ENCODE measurements at places on chromosomes 7 and 10.

DNA sequence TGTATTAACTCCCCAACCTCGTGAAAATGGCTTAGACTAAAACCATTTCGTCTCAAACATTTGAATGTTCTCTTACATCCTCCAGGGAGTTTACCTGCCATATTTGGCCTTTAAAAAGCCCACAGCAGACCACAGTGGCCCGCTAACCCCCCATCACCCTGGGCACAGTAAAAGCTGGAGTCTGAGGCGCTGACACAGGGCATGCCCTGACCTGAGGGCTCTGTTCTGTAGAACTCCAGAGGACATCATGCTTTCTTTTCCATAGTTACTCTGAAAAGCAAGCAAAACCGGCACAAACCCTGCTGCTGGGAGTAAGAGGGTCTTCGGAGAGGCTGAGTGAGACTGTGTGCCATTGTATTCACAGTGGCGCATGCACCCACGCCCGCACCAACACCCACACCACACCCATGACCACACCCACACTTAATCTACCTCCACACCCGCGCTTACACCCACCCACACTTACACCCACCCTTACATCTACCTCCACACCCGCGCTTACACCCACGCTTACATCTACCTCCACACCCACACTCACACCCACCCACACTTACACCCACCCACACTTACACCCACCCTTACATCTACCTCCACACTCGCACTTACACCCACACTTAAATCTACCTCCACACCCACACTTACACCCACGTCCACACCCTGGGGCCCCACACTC, 32.1 kb downstream of the LRRC27 start:
- no peak for DNase-seq

GRCh38 chr10:113060201-113061053, 110.4 kb downstream of the TCF7L2 start:
- DNase-seq: no peak

DNA sequence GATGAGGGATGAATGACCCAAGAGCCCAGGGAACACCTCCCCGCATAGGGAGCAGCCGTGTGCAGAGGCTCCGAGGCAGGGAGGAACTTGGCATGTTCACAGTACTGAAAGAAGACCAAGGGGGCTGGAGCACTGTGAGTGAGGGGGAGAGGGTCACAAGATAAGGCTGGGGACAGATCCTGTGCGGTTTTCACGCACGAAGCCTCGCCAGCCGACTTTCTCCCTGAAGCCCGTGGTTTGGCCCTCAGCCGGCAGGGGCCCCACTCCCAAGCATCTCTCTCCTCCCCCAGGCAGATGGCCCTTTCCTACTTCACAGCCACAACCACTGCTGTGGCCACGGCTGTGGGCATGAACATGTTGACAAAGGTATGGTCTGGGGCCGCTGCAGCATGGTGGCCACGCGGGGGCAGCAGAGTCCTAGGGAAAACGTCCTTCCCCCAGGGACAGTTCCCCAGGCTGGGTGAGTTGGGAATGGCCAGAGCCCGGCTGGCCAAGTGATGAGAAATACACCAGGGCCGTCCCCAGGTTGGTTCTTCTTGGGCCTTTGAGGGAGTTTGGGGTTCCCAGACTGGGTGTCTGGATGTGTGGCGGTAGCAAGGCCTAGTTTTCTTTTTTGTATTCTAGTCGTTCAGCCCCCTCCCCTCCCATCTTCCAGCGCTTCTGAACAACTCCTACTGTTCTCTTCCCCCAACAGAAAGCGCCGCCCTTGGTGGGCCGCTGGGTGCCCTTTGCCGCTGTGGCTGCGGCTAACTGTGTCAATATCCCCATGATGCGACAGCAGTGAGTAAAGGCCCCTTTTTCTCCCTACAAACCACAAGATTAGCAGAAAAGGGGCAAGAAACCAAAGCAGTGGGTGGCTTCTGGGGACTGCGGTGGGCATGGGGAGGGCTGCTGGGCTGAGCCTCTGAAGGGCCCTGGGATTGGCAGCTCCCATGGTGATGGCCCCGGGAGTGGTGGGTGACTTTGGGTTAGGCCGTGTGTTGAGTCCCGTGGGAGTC, 14.4 kb upstream of the WBP1L start:
- DNase-seq: peak; percentile 49

DNA sequence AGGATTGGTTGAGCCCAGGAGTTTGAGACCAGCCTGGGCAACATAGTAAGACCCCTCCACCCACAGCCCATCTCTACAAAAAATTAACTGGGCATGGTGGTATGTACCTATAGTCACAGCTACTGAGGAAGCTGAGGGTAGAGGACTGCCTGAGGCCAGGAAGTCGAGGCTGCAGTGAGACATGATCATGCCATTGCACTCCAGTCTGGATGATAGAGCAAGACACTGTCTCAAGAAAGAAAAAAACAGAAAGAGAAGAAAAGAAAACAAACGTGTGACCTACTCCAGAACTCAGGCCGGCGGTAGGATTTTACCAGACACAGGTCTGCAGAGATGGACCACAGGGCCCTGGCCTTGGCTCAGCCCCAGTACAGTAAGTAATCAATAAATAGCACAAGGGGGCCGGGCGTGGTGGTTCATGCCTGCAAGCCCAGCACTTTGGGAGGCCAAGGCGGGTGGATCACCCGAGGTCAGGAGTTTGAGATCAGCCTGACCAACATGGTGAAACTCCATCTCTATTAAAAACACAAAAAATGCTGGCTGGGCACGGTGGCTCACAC, 35.4 kb upstream of the TNRC18 start:
- DNase-seq: no peak

DNA sequence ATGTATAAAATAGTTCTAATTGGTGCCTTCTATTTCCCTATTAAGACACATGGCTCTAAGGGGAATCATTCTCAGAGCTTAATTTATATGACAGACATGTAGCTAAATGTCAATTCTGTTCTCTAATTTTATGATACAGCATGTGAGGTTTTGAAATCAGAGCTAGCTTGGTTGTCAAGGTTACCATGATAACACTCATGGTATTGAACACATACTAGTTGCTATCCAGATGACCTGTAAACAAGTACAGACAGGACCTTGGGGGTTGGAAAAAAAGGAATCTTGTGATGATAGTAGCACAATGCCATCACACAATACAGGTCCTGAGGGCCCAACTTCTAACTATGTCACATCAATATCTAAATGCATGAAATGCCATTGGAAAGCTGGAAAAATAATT, 49.2 kb downstream of the RHOBTB1 start:
- no peak for DNase-seq

GRCh38 chr10:96576277-96576980, 10.4 kb downstream of the TM9SF3 start:
- DNase-seq: no peak

DNA sequence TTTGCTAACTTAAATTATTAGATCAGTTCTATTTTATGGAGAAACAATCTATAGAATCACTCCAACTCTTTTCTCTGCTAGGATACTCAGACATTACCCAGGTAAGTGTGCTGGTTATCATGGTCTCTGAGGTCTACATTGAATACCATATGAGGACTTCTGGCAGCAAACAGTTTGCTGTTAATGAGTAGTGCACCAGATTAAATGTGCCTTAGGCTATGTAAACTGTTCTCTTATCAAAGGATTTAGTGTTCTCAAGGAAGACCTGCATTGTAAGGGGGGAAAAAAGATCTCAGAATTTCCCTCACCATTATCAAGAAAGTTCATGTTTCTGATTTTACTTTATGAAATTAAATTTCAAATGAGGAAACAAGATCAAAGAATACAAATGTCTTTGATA, 107.5 kb downstream of the ITGB8 start:
- DNase-seq: no peak

DNA sequence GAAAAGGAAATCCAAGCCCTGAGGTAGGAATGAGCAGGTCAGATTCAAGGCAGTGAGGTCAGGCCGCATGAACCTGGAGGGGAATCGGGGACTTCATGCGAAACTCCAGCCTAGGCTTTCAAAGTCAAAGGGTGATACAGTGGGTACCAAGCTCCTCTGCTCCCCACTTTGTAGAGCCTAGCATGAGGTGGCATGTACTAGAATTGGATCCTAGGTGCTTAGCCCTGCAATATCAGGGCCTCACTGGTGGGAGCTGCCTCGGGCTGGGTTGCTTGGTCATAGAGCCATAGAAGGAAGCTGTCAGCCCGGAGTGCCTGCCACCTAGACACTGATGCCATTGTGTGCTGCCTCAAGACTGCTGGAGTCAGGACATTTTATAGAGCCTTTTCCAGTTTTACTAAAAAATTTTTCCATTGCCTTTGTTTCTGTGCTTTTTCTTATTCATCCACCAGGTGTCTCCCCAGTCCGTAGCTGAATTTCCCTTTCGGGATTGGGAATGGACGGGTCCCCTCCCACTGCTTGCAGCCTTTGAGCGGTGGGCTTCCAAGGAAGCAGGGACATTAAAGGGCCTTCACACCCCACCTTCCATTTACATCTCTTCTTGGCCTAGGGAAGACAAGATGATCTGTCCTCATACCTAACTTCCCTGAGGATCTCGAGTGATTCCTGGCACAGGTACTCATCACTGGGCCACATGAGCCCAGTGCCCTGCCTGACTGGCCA, 5.5 kb upstream of the LZTS2 start:
- DNase-seq: no peak

DNA sequence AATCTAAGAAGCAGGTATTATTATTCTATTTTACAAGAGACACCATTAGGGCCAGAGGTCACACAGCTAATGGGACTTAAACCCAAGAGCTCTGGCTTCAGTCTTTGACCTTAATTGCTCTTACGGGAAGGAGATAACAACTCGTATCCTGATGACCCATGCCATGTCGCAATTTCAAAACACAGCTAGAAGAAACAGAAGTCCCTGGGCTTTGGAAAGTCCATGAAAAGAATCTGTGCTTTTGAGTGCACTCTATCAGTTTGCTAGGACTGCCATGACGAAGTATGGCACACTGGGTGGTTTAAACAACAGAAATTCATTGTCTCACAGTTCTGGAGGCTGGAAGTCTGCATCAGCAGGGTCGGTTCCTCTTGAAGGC, 247.8 kb upstream of the AOAH start:
- DNase-seq: no peak

GRCh38 chr7:129940329-129940728, 12.4 kb downstream of the UBE2H start:
- DNase-seq: no peak

DNA sequence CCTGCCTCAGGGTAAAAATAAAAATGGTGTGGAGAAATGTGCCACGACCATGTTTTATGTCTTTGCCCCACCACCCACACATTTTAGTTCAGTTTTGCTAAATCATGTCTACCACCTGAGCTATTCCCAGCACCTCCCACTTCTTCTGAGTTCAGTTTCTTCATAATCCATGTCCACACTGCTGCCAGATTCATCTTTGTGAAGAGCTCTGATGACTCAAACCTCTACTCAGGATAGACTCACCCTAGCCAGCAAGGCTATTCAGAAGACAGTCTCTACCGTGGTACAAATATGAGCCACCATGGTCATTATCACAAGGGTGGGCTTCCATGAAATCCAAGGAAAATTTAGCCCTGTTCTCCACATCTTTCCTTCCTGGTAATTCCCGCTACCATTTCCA, 231.1 kb upstream of the PRKCQ start:
- DNase-seq: no peak

- no peak for DNase-seq
Observed at GRCh38 chr10:124732931-124733570, 11.1 kb downstream of the FAM53B start.

DNA sequence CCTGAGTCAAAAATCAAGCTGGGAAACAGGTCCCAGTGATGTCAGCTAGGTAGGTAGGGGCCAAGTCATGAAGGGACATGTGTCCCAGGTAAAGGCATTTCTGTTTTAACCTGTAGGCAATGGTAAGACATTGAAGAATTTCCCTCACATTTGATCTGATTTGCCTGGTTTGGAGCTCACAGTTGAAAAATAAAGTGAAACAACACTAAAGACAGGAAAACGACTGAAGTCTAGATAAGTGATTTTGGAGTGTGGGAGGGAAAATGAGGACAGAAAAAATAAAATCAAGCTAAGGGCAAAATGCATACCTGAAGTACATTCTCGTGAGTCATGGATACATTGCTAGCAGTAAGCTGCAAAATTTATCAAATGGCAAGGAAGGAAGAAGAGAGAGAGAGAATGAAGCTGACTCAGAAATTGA, 169.9 kb downstream of the SKIDA1 start:
- no peak for DNase-seq

DNA sequence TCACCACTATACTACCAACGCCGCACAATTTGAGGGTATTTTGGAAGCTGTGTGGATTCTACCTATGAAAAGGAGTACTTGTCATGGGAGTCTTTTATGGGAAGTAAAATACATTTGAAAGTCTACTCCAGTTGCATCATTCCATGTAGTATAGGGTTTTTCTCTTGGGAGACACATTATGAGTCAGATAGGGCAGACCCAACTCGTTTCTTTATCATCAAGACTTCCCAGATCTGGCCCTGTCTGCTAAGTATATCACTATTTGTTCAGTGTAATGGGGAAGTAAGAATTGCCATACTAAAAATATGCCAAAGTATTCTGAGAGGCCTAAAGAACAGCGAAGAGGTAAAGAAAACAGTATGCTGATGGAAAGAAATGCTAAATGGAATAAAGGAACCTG, 144.2 kb downstream of the SPAG6 start:
- no peak for DNase-seq

DNA sequence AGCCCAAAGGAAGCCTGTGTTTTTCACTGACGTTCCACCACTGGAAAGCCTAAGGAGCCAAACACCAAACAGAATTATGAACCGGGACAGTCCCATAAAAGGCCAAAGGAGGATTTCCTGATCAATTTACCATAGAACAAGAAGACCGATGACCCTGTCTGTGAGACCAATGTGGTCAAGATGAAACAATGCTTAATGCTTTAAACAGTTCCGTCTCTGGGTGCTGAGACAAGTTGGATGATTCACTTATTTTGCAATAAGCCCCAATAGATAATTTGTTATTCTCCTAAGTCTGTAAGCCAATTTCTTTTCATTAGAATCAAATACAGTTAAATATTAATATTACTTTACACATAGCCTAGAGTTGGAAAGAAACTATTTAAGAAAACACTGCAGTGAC, 134.9 kb downstream of the MICU1 start:
- no peak for DNase-seq

GRCh38 chr10:124132876-124133275, 39.5 kb upstream of the CHST15 start:
- no peak for DNase-seq

GRCh38 chr10:118698421-118698820, 56.3 kb downstream of the CACUL1 start:
- peak; percentile 93 for DNase-seq

GRCh38 chr10:24826009-24826408, 102.3 kb upstream of the ARHGAP21 start:
- DNase-seq: no peak

- DNase-seq: no peak
Observed at GRCh38 chr7:19701471-19701870, 7.4 kb downstream of the POLR1F start.

GRCh38 chr10:136465-136762, 1.2 kb downstream of the ZMYND11 start:
- no peak for DNase-seq

All from HCT116 (cell line).